ENCODE measurements at places on chromosomes 1 and 21.
A peak's percentile ranks its signal among the peaks of the same experiment; 100 is the strongest.

DNA sequence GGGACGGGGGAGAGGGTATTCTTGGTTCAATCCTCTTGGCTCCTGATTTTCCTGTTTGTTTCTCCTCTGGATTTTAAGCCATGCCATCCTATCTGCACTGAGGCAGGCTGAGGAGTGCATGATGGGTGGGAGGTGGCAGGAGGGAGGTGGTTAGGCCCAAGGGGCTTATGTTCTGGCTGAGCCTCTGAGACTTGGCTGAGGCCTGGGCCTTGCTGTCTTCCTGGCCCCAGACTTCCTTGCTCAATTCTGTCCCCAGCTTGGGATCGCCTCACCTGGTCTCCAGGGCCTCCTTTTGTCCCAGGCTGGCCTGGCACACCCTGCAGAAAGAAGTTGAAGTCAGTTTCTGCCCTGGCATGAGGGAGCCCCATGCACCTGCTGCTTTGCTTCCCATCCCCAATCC, 11.2 kb downstream of the COL9A2 start:
- no peak for DNase-seq

DNA sequence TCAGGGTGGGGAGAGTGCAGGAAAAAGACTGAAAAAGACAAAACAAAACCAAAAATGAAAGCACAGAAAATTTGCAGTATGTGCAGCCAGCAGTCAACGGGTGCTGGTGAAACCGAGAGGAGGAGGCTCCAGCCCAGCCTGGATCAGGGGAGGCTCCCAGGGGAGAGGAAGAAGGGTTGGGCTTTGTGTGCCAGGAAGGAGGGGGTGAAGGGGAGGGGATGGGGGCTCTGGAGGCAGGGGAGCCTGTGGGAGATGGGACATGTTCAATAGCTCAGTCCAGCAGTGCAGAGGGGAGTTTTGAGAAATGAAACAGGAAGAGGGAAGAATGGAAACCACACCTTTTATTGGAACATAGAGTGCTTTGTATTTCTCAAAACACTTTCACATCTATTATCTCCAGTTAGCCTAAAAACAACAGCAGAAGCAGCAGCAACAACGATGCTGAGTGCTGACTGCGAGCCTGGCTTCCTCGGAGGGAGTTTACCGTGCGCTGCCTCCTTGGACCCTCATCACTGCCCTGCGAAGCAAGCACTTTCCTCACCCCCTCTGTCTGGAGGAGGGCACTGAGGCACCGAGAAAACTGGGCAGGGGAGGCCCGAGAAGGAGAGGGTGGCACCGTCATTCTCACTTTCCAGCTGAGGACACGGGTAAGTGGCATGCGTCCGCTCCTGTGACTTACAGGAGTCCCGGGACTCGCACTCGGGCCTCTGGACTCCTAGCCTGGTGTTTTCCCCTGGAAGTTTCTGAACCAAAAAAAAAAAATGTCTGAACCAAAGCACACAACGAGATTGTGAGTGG, 62.9 kb downstream of the MDM4 start:
- no peak for DNase-seq

- DNase-seq, result peak; percentile 10
Observed at GRCh38 chr21:33789697-33790096, 125.9 kb downstream of the ATP5PO start.

- no peak for DNase-seq
Observed at GRCh38 chr1:1298861-1299685, 8.7 kb downstream of the ACAP3 start.

DNA sequence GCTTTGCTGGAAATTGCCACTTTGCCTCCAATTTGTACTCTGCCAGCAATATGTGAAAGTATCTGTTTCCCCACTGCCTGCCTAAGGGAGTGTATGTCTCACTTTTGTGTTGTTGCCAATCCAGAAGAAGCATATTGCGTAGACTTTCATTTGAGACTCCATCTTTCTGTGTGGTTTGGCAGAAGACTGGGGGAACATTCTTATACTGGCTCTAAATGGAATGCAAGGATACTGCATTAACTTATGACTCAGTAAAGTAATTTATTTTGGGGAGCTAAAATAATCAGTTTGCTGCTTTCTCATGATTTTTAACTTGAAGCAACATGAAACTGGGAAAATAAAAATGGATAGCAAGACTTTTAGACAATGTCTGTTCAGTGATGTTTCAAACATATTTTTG, 107.7 kb upstream of the TMPRSS2 start:
- no peak for DNase-seq

DNA sequence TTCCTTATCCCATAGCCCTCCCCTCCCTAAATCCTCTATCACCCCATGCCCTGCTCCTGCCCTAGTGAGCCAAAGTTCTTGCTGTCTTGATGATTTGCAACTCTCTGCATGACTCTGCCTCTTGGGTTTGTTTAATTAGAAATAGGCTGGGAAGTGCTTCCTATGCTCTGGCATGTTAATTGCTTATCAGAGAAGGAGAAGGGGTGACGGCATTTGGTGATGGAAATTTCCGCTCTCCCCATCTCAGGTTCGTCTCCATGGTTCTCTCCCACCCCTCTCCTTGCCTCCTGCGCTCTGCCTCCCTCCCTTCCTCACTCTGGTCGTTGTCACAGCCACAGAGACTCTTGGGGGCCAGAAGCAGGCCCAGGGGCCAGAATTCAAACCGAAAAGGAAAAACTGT, 68.9 kb downstream of the LRRN2 start:
- no peak for DNase-seq
